NCI-H1930 (cell line): ENCODE measurements at places on chromosomes 13 and 19.

DNA sequence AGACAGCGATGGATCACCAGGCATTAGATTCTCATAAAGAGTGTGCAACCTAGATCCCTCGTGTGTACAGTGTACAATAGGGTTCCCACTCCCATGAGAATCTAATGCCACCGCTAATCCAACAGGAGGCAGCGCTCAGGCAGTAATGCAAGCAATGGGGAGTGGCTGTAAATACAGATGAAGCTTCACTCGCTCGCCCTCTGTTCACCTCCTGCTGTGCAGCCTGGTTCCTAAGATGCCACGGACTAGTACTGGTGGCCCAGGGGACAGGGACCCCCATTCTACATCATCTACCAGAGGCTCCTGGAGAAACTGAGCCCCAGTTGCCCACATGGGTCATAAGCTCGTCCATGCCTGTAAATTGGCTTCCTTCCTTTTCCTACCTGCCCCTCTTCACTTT is 8.0 kb downstream of the CLEC4M start:
- no peak for DNase-seq

DNA sequence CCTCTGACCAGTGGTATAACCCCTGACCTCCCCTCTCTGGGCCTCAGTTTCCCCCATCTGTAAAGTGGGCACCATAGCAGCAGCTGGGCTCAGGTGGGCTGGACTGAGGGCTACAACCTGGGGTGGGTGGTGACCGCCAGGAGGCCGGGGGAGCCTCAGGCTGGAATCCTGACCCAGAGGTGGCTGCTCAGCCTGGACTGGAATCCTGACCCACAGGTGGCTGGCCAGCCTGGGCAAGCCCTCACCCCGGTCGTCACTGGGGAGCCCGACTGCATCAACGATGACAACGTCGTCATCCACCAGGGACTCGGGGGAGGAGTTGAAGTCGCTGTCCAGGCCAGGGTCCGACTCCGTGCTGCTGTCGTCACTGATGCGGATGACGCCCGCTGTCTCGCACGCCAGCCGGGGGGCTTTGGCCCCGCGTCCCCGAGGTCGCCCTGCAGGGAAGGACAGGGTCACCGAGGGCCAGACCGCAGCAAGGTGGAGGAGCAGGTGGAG is 10.2 kb downstream of the GPX4 start:
- no peak for DNase-seq

DNA sequence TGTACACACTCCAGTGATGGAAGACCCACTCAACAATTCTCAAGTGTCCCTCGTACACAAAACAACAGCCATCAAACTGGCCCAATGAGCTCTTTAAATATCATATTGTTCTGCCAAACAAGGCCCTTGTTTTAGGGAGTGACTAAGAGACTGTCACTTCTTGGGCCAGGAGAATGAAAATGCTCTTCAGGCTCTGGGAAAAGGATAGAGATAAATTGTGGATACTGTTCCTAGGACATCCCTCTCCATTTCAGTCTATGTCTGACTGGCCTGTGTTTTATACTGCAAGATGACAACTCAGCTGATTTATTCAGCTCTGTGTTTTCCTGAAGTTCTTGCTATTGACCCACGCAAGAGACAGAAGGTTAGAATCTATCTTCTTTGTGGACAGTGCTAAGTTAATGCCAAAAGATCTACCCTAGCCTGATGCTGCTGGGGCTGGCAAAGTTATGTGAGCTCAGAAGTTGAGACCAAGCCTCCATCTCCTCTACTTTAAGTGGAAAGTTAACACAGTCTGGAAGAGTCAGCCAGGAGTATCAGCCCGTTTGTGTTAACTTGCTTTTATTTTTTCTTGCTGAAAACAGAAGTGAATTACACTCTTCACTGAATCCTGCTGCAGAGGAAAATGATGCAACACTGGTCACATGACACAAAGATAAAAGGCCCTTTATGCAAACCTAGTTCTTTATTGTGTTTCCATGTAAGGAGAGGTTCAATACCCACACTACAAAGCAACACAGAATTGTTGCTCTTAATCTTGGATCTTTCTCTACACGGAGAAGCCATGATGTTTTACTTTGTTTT is 14.6 kb downstream of the FRY start:
- no peak for DNase-seq

DNA sequence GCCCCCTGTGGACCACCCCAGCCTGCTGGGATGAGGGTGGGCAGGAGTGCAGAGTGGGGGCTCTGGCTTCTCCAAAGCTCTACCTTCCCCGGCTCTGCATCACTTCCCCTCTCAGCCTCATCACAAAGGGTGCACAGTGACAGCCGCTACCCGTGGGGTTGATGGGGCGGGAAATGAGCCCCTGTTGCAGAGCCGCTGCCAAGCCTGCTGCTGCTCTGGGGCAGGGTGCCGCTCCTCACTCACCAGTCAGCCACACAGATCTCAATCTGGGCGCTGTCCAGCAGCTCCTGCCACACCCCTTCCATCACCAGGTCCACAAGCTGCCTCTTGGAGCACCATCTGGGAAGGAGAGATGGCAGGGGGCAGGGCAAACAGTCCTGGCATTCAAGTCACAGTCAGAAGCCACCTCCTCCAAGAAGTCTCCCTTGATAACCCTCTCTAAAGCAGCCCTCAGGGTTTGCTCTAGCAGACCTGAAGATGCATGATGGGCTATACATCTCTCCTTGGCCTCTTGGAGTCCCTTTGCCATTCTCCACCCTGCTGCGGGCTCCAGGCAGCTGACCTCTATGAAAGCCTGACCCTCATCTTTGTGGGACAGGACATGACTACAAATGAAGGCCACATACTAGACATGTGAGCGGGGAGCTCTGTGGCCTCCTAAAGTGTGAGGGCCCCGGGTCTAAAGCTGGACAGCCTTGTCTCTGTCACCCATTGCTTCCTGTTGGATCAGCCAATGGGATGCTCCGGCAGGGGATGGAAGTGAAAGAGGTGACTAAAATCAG is 15.7 kb downstream of the MRPS12 start:
- DNase-seq: no peak

- peak; percentile 100 for DNase-seq
Measured at GRCh38 chr19:50657712-50658440, 8.6 kb downstream of the C19orf81 start.

- no peak for DNase-seq
Measured at GRCh38 chr13:86201477-86201876, 402.3 kb upstream of the SLITRK6 start.

- peak; percentile 30 for DNase-seq
Measured at GRCh38 chr13:80341756-80342370, 937 bp upstream of the SPRY2 start.

DNA sequence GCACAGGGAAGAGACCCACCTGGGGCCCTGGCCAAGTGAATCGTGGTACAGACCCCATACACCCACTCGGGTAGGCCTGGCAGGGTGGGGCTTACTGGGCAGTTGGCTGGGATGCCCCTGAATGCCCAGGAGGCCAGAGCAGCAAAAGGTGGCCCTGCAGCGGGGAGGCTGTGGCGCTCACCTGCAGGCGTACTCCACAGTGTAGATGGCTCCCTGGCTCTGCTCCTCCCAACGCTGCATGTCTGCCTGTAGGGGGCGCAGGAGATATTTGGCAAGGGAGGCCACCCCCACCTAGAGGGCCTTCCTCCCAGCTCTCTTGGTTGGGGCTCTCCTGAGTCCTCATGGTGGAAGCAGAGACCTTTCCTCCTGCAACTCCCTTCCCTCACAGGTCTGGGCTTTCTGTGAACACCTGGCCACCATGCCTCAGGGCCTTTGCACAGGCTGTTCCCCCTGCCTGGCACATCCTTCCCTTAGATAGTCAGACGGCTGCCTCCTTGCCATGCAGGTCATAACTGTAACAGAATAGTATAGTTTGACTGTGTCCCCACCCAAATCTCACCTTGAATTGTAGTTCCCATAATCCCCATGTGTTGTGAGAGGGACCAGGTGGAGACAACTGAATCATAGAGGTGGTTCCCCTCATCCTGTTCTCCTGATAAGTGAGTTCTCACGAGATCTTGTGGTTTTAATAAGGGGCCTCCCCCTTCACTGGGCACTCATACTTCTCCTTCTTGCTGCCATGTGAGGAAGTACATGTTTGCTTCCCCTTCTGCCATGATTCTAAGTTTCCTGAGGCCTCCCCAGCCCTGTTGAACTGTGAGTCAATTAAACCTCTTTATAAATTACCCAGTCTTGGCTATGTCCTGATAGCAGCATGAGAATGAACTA is 5.9 kb downstream of the BORCS8 start:
- DNase-seq: no peak

DNA sequence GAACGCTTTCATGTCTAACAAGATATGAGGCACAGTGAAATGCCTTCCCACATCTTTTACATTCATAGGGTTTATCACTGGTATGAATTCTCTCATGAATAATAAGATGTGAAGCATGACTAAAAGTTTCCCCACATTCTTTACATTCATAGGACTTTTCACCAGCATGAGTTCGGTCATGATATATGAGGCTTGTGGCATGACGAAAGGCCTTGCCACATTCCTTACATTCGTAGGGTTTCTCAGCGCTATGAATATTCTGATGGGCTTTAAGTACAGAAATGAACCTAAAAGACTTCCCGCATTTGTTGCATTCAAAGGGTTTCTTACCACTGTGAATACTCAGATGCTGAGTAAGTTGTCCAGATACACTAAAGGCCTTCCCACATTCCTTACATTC is 21.3 kb downstream of the ZNF607 start:
- no peak for DNase-seq

DNA sequence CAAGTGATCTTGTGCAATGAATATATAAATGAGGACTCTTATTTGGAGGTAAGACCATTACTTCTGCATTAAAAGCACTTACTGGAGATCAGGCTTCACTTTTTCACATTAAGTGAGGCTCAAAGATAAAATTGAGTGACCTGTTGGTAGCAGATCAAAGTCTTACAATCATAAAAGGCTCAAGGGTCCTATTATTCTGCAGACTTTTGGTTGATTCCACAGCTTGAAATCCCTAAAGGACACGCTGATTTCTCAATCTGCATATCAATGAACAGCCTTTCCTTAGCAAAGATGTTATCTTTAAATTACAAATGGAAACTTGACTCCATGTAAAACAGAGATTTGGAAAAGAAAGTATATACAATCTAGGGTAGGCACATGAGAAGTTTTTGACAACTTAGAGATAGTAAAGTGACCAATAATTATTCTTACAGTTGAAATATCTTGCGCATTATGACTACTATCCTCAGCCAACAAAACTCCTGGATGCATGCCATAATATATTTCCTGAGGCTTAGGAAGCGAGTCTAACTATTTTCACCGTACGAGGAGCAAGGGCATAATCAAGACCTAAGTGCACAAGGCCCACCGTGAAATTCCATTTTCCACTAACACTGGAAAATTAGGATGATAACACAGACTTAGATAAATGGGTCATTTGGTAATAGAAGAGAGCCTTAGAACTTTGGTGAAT is 640.7 kb downstream of the LIG4 start:
- DNase-seq: no peak

DNA sequence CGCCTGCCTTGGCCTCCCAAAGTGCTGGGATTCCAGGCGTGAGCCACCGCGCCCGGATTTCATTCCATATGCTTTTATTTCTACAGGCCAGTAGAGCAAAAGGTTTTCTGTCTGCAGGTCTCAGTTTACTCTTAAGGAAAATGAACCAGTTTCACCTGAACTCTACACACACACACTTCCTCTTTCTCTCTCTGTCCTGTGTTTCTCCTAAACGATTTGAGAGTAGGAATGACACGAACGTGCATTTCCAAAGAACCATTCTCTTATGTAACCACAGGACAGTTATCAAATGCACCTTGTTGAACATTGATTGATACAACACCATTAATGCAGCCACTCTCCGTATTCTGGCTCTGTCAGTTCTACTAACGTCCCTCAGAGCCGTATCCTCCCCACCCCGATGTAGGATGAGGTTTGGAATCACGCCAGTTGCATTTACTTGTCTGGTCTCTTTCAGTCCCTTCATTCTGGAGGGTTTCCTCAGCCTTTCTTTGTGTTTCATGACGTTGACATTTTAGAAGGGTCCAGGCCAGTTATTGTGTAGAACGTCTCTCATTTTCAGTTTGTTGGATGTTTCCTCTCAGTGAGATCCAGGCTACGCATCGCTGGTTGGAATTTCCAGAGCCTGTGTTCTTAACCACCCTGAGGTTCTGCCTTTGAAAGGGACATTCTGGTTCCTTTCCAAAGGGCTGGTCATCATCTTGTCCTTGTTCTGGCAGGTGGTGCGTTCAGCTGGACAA is 36.0 kb downstream of the BICRA start:
- DNase-seq: no peak

- no peak for DNase-seq
Measured at GRCh38 chr13:50441130-50441529, 402.4 kb downstream of the DLEU7 start.

DNA sequence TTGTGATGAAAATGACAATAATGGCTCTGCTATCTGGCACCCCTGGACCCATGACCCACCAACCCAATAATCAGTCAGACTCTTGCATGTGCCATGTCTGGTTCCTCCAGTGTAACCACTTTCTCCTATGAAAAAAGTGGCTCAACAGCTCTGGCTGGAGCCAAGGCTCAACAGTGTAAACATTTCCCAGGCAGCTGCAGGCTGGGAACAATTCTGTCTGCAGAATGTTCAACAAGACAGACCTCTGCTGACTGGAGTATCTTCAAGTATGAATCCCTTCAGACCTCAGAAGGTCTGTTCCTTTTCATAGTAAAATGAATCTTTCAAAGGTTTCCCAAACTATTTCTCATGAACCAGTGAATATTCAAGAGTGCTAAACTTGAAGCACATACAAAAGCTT is 410.1 kb upstream of the HTR2A start:
- DNase-seq: no peak

DNA sequence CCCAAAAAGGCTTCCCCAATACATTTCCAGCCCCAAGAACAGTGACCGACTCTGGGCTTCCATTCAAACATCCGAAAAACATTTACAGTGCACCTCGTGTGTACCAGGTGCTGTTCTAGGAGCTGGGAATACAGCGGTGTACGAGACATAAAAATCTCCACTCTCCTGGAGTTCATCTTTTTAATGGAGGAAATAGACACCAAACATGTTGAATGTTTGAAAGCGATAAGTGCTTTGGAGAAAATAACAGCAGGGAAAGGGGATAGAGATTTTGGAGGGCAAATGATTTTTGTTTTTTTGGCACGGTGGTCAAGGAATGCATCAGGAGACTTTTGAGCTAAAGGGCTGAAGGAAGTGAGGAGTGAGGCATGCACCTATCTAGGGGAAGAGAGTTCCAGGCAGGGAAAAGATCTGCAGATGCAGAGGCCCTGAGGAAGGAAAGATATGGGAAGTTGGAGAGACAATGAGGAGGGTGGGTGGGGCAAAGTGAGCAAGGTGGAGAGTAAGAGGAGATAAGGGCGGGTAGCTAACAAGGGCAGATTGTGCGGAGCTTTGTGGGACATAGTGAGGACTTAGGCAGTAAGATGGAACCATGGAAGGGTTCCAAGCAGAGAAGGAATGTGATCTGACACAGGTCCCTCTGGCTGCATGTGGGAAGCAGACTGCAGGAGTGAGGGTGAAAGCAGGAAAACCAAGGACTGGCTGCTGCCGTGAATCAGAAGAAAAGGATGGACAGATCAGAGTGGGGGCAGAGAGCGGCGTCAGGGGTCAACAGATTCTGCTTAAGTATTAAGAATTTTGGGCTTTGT is 703 bp upstream of the FBL start:
- no peak for DNase-seq

GRCh38 chr13:42392716-42393572 is 121.0 kb downstream of the AKAP11 start:
- DNase-seq: no peak

GRCh38 chr19:54523403-54523802 is 20.8 kb downstream of the LAIR2 start:
- DNase-seq: no peak

- no peak for DNase-seq
Measured at GRCh38 chr19:16618248-16618647, 9.8 kb downstream of the MED26 start.

GRCh38 chr19:44005973-44006372 is 3.2 kb downstream of the ZNF230 start:
- no peak for DNase-seq
